Muscle of arm (tissue), 14 donors: ENCODE measurements at places on chromosomes 6 and 20. TPM values are rescaled to one million over a fixed set of nuclear protein-coding genes. Genes with fewer than 3 reads are reported as not detected.
A peak's percentile ranks its signal among the peaks of the same experiment; 100 is the strongest.

TEAD3 gene
- polyA plus RNA-seq = 54.4 TPM

ELOVL4 gene
- polyA plus RNA-seq = 3.4 TPM

SLC35F1 gene
- polyA plus RNA-seq = 6.0 TPM

GCLC gene
- 6.6 TPM for polyA plus RNA-seq

NCOA6 gene
- polyA plus RNA-seq = not detected

DST gene
- polyA plus RNA-seq = 212 TPM

TAP1 gene
- 10.3 TPM for polyA plus RNA-seq

ZC2HC1B gene
- not detected for polyA plus RNA-seq

PHIP gene
- polyA plus RNA-seq = 34.6 TPM

SLC32A1 gene
- polyA plus RNA-seq = not detected

GRCh38 chr6:158304254-158304653, 8.0 kb upstream of the TULP4 start:
- no peak for DNase-seq

DNA sequence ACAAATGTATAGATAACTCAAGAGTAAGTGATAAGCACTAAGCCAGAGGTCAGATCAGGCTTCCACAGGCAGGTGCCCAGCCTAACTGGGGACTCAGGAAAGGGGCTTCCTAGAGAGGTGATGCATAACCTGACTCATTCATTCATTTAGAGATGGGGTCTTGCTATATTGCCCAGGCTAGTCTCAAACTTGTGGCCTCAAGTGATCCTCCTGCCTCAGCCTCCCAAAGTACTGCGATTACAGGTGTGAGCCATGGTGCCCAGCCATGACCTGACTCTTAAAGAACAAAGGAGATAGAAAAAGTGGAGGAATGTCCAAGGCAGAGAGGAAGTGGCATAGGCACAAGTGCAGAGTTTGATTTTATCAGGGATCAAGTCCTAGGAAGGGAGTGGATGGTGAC, 41.9 kb downstream of the GJA10 start:
- DNase-seq = no peak

DNA sequence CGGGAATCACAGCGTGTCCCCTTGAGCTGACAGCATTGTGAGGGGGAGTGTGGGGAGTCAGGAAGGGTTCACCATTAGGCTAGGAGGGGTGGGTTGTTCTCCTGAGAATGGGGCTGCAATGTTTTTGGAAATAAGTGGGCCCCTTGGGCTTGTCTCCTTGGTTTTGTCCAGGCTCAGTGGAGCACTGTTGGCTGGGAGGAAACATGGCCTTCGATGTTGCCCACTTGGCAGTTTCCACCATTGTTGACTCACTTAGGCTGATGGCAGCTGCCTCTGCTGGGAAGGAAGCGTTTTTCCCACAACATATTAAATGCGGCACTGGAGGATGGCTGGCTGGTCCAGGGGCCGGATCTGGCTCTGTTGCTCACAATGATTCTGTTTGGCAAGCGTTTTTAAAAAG, 512.1 kb downstream of the QKI start:
- DNase-seq = peak; percentile 34

DNA sequence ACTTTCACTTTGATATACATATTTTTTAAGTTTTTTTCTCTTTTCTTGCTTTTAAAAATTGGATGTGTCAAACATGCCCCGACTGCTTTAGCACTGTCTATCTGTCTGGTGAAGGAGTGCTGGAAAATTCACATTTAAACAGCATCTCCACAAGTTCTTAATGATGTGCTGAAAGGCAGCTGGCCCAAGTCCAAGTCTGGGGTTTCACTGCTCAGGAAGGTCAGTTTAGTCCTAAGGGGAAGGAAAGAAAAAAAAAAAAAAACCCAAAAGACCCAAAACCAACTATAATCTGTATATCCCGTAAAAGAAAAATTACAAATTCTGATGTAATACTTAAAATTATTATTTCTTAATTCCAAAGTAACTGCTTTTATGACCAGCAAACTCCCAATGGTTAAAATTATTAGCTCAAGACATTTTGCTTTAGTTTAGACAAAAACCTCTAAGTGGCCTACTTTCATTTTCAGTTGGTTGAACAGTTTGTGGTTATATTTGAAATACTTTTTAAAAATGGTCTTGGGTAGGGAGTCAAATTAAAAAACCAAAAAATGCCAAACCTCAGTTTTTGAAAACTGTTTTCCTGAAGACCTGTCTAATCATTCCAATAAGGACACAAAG, 79.5 kb upstream of the PREP start:
- no peak for DNase-seq

GRCh38 chr6:11537229-11538051, at the start of gene TMEM170B:
TMEM170B (plus strand) TSS chr6:11537749; CDS start chr6:11538278, 529 bp downstream.
- peak; percentile 93 for DNase-seq

DNA sequence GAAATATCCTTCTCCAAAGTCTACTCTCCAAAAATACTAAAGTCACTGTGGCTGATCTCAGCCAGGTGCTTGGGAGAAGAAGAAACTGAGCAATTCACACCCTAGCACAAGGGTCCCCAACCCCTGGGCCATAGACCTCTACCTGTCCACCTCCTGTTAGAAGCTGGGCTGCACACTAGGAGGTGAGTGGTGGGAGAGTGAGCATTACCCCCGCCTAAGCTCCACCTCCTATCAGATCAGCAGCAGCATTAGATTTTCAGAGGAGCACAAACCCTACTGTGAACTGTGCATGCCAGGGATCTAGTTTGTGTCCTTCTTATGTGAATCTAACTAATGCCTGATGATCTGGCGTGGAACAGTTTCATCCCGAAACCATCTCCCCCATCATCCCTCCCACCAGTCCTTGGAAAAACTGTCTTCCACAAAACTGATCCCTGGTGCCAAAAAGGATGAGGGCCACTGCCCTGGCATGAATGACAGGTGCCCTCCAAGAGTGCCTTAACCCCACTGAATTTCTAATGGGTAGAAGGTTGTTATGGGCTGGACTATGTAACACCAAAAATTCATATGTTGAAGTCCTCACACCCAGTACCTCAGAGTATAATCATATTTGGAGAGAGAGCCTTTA, 109.2 kb upstream of the CDYL start:
- DNase-seq = no peak

GRCh38 chr20:20019123-20019522, 2.0 kb downstream of the NAA20 start:
- no peak for DNase-seq

DNA sequence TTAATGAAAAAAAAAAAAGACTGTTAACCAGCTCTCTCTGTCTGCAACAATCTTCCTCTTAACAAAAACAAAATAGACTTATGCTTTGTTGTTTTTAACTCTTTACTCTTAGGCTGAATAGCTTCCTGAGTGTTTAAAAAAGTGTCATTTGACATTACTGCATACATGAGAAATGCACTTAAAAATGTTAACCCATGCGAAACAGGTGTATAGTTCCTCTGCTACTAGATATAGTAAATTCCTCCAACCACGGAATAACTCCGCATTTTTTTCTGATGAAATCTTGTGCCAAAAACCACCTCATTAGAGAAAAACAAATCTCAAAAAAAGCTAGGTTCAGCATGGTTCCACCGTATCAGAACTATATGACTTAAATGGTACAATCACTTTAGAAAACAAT, 426.0 kb downstream of the ADGRB3 start:
- no peak for DNase-seq

DNA sequence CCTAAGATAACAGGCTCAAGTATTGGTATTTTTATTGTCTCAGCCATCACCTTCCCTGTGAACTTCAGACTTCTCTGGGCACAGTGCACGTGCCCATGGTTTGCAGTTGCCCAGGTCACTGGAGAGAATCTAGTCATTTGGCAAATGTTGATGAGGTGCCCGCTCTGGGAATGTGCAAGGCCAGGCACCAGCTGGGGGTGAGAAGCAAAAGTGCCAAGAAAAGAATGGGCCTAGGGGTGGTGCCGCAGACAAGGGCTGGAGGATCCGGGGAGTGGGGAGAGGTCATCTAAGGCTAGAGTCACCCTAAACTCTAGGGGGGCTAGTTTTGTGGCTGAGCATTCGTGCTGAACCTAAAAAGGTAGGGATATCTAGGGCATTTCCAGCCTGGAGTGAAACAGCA, 57.0 kb upstream of the VSTM2L start:
- no peak for DNase-seq

GRCh38 chr6:43146709-43147688, 24.1 kb upstream of the SRF start:
- no peak for DNase-seq

GRCh38 chr6:75188221-75188925, 17.5 kb downstream of the COL12A1 start:
- DNase-seq = no peak

DNA sequence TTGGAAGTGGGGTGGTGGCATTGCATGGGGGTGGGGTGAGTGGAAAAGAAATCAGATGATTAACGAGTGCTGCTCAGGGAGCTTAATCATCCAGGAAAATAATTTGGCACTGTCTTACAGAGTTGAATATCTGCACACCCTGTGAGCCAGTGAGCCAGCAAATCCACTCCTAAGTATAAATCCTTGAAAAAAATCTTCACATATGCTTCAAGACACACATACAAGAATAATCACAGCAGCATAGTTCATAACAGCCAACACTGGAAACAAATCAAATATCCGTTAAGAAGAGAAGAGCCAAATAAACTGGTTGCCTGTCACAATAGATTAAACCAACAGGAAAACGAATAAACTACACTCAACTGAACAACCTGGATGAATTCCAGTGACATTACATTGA, 62.8 kb downstream of the SAMD3 start:
- no peak for DNase-seq

GRCh38 chr6:121205569-121205968, 128.7 kb downstream of the TBC1D32 start:
- no peak for DNase-seq

GRCh38 chr6:39086294-39086693, 28.7 kb downstream of the SAYSD1 start:
- DNase-seq = no peak

GRCh38 chr6:34305497-34305896, 56.7 kb upstream of the SMIM29 start:
- no peak for DNase-seq

- DNase-seq = no peak
Measured at GRCh38 chr6:17816921-17817611, 110.3 kb upstream of the NUP153 start.

DNA sequence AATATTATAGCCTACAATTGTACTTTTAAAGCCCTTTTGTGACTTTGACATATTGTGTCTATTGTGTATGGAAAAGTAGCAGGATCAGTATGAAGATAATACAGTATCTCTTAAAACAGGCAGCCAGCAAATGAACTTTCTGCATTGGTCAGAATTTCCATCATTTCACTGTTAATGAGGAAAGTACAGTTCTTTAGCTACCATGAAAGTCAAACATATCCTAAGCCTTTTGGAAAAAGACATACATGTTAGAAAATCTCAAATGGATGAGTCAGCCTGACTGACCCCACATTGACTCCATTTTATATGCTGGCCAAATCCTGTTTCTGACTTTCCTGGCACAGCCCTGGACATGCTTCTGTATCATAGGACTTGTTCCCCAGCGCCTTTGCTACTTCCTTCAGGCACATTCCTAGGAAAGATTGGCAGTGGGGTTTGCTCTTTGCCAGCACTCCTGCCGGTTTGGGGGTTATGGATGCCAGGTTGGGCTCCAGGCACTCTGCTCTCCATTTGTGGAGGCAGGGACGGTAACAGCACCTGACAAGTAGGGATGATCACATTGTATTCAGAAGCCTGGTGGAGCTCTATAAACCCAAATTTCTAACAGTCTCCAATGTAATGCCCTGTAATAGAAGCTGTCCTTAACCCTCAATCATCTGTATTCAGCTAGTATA, 43.7 kb downstream of the TOP1 start:
- peak; percentile 63 for DNase-seq

DNA sequence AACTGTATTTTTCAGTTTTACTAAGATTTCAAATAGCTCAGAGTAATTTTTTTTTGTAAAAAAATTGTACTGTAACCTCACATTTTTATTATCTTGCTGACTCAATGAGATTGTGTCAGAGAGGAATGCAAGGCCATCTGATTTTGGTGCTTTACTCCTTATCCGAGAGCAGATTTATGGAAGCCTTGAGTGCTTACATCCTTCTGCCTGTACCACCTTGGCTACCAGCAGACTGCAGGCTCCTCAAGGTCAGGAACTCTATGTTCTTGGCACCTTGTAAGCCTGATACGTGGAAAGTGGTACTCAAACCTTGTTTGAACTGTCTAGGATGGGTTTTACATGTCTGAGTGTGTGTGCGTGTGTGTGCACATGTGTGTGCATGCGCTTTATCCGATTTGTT, 80.1 kb upstream of the MLIP start:
- DNase-seq = no peak

GRCh38 chr20:17630151-17630805, 51.8 kb downstream of the RRBP1 start:
- DNase-seq = no peak

DNA sequence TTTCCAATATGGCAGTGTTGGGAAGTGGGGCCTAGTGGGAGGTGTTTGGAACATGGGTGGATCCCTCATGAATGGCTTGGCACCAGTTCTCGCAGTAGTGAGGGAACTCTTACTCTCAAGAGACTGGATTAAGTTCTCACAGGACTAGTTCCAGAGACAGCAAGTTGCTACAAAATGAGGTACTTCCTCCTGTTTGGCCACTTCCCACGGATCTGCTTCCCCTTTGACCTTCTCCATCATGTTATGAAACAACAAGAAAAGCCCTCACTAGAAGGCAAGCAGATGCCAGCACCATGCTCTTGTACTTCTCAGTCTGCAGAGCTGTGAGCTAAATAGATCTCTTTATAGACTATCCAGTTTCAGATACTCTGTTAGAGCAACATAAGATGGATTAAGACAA, 3.1 kb downstream of the RSPH3 start:
- DNase-seq = no peak

DNA sequence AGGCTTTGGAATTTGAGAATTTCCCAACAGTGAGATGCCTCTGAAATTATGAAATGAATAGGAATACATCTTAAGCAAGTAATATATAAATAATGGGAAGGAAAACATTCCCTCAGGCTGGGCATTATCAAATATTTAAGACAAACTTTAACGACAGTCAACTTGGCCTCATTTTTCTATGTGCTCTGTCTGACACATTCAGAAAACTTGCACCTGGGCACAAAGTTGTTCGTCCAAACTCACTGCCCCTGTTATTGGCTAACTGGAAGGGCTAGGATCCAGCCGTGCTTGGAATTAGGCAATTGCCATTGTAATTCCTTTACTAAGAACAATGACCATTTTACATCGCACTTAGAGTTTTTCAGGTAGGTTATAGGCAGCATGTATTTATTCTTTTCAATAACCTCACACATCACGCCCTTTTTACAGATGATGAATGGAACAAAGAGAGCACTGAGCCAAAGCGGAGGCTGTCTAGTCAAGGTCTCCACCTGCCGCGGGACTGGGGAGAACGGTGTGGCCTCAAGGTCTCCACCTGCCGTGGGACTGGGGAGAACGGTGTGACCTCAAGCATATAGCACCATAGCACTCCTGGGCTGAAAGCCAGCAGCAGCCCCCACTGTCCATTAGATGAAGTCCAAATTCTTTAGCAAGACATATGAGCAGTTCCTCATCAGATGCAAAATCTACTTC, 40.7 kb upstream of the FOXQ1 start:
- DNase-seq = no peak

GRCh38 chr6:14887986-14888574, 357.8 kb upstream of the JARID2 start:
- DNase-seq = no peak
